ENCODE measurements at places on chromosomes 7 and 10.

GRCh38 chr10:113058523-113059370, 108.7 kb downstream of the TCF7L2 start:
- DNase-seq = no peak

DNA sequence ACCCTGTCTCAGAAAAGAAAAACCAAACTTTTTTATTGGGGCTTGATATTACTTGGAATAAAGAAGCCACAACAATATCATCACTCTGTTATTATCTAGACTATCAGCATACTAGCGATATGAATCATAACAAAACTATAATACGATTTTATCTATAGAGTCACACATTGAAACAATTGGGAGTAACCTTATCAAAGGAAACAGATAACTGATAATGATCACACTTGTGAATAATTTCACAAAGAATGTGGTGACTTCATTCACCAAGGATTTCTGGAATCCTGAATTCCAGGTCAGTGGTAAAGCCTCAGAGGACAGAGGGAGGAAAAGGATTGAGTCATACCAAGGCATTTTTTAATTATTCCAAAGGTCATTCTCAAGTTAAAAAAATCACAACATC, 32.1 kb upstream of the NMT2 start:
- no peak for DNase-seq

GRCh38 chr10:18340496-18341051, 200.3 kb downstream of the CACNB2 start:
- peak; percentile 52 for DNase-seq

DNA sequence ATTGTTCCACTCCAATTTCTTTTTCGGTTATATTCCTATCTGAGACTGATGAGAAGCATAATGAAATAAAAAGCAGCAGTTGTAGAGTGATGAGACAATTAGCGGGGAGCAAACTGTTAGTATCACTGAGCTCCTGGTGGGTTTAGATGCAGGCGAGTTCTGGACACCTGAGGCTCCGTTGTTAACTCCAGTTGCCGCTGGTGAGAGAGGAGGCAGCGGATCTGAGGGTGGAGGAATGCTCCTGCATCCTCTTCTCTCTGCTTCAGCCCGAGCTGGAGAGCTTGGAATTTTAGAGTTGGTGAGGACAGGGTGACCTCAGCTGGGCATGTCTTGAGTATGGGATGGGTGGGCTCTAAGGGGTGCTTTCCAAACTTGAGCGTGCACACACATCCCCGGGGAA, 31.4 kb downstream of the LRMDA start:
- DNase-seq = no peak

GRCh38 chr10:89164080-89164479, 43.0 kb downstream of the CH25H start:
- no peak for DNase-seq

DNA sequence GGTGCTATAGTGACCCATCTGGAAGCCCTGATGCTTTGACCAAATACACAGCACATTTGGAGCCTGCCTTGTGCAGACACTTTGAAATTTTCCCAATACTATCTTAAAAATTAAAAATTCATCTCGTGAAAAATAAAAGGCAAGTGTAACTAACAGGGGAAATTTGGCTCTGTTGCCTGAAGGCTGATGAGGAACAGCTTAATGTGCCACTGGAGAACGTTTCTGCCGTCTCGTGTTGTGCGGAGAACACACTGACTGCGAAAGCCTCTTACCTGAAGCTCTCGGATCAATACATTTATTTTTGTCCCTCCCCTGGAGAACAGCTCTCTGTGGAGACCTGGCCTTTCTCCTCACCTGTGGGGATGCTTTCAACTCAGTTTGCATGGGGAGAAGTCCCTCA, 77.2 kb upstream of the CHST15 start:
- no peak for DNase-seq

DNA sequence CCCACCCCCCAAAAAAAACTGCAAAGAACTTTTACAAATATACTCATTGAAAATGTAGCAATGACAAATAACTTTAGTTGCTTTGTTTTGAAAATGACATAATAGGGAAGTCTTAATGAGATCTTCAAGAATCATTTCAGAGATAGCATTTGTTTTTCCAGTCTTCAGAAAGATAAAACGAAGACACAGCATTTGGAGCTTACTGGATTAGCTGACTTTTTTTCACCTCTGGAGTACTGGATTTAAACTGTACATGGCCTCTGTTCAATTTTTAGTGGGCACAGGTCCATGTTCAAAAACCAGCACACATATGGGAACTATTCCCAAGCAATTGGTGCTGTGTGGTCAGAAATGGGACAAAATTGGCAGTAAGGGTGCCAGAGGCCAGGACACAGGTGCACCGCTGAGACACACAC, 3.9 kb downstream of the RAB11FIP2 start:
- DNase-seq = peak; percentile 29

DNA sequence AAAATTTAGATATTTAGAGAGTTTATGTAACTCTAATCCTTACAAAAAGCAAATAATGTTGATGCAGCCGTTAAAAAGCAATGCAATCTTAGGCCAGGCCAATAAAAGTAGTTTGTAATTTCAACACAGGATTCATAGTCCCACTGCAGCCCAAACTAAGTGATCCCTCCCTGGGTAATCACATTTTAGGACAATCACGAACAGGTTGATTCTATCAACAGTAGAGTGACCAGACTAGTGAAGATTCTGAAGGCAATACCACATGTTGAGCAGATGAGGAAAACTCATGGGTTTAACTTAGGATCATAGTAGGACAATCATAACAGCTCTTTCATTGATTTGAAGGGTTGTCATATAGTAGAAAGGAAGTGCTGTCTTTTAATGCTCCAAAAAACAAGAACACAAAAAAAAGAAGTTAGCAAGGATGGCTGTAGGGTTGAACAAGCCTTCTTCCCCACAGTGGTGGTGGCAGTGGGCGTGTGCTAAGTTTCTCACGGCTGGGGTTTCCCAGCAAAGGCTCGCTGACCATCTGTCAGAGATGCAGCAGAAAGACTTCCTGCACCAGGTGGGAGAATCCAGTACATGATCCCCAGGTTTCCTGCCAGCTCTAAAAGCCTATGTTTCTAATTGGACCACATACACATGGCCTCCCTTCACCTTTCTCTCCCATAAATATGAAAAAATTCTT, 212.2 kb downstream of the CHRM2 start:
- DNase-seq = no peak

- no peak for DNase-seq
Measured at GRCh38 chr10:124535731-124536495, 74.3 kb downstream of the LHPP start.

DNA sequence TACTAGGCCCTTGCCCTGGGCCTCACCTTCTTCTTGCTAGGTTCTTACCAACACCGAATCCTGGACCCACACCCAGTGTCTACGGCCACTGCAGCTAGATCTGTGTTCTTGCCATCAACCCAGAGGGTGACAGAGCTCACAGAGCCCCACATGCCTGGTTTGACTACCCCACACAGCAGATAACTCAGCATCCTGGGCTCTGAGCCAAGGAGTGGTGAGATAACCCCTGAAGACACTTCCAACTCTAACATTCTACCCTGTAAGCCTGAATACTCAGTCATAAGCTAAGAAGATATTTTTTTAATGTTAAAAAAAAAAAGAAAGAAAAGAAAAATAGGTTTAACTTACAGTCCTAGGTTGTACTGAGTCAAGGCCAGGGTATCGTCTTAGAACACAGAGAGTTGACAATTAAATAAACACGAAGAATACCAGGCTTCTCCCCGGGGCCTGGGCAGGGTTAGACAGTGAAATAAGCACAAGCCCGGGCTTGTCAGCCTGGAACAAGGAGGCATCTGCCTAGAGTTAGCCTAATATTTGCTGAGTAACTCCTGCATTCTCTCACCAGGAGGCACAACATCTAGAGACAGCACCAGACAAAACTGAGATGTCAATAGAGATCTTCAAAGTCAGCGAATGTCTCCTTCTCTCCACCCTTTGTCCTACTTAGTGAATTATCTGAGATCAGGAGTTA, 556.5 kb upstream of the LRRN3 start:
- no peak for DNase-seq

- DNase-seq = no peak
Measured at GRCh38 chr7:83410989-83411591, 237.8 kb downstream of the SEMA3E start.

- no peak for DNase-seq
Measured at GRCh38 chr10:30227481-30227880, 121.6 kb downstream of the MTPAP start.

GRCh38 chr10:4635883-4636282, 190.1 kb upstream of the AKR1E2 start:
- DNase-seq = no peak

DNA sequence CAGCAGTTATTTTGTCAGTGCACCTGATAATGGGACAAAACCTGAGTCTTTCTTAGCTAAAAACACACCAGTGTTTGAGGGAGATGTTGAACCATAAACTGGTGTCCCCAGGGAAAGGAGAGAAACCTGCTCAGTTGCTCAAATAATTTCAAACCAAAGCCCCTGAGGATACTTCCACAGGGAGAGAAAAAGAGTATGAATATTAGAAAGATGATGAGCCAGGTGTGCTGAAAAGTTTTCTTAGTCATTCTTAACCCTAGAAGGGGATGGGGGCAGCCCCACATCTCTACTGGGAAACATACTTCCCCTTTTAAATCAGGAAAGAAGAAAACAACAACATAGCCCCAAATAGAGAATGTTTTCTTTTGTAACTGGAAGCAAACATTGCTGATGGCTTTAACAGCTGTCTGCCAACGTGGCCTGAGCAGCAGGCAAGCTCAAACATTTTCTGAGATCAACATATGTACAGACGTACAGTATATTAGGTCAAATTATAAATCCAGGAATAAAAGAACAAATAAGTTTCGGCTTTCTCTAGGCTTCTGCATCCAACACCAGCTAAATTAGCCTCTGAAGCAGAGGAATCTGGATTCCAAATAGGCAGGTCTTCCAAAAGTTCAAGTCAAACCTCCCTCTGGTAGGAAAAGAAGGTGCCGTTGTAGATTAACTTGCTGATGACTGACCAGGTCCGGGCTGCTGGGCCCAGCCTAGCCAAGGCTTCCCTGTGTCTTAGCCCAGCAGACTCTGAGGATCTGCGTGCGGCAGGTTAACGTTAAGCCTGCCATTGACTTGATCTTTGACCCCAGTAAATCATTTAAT, 30.5 kb upstream of the FBXW4 start:
- DNase-seq = no peak

DNA sequence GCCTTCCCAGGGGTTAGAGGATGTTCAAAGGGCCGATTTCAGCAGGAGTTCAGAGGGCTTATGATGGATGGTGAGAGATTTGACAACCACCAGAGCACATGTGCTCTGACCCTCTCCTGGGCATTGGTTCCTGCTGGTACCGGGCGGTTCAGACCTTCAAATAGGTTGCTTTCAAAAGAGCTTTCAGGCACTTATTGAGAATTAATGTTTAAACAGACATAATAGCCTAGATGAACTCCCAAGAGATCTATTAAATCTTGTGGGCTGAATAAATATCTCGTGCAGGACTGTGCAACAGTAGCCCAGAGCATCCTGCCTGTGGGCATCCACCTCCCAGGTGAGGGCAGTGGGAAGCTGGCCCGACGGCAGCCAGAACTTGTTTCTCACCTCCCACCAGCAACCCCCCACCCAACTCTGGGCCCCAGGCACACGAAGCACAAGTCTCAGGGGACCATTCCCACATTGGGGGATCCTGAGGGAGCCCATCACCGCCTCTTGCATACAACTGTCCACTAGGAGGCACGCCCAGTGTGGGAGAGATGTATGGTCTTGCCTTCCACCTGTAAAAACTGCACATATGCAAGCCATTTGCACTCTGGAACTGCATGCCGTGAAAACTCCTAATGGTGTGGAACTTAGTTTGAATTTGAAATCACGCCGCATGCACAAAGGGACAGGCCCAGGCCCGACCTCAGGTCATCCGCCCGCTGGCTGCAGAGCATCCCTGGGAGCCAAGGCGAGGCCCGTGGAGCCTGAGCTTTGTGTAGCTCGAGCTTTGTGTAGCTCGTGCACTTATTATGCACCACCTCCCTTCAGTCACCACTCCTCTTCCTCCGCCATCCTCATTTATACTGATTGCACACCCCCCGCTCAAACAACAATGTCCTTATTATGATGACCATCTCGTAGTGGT, 147.8 kb downstream of the ADCY1 start:
- DNase-seq = no peak

- peak; percentile 47 for DNase-seq
Measured at GRCh38 chr10:86979977-86980448, 11.7 kb downstream of the ADIRF start.

DNA sequence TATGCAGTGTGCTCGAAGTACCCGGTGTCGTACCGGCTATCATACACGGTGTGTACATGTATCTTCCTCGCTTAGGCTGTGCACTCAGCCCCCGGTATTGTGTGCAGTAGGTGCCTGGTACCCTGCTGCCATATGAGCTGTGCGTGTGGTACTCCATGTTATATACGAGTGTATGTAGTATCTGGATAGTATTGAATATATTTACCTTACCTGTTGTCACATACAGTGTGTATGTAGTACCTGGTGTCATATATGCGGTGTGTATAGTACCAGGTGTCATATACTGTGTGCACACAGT, 1.2 kb downstream of the ZMYND11 start:
- no peak for DNase-seq

GRCh38 chr10:13613519-13613918, 26.8 kb downstream of the PRPF18 start:
- no peak for DNase-seq

DNA sequence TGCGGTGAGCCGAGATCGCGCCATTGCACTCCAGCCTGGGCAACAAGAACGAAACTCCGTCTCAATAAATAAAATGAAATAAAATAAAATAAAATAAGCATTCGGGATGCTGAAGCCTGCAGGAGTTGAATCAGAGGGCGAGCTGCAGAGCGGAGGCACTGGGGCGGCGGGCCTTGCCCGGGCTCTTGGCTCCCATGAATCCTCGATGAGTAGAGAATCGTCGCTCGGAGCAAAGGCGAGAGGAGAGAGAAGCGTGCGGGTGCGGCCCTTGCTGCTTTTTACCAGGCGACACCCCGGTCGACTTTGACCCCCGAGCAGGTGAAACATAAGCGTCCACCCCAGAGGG, 168.3 kb downstream of the UBE2H start:
- no peak for DNase-seq

DNA sequence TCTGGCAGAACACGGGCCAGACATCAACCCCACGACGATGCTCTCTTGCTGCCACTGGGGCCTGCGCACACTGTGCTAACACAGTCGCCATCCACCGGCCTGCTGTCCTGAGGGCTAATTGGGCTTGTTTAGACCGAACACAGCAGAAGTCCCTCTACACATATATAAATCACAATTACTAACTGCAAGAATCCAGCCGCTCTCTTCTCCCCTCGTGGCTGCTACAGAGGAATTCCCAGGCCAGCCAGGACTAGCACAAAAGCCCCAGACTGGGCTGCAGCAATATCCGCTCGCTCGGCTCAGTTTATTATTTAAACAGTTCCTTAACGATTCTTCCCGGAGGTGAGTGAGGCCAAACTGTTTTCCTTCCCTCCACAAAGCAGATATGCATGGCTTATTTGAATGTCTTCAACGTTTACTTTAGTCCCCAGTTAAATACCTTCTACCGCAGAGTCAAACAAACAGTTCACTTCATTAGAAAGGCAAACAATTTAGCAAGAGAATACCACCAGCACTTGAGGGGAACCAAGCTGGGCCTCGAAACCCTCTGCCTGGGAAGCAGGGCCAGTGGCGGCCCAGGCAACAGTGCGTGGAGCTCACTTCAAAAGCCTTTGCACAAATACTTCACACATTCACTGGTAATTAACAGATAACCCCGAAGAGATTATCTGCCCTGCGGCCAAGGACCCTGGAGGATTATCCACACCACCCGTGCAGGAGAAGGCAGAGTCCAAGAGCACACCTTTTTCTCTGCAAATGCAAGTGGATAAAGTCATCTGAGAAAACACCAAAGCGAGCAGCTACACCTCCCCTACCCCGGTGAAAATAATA, 145.3 kb downstream of the GLI3 start:
- DNase-seq = peak; percentile 50
